ENCODE measurements at places on chromosomes 6 and 20. TPM values are rescaled to one million over a fixed set of nuclear protein-coding genes. Genes with fewer than 3 reads are reported as not detected.

GRCh38 chr6:15220062-15220461, 25.8 kb upstream of the JARID2 start:
- H3K36me3 ChIP-seq: no peaks in the 10 kb centered on the region
- no peak overlapping the region for H3K27ac ChIP-seq
- no peaks in the 10 kb centered on the region for H3K4me1 ChIP-seq
- H3K27me3 ChIP-seq: no peaks in the 10 kb centered on the region
- no peak for DNase-seq

DNA sequence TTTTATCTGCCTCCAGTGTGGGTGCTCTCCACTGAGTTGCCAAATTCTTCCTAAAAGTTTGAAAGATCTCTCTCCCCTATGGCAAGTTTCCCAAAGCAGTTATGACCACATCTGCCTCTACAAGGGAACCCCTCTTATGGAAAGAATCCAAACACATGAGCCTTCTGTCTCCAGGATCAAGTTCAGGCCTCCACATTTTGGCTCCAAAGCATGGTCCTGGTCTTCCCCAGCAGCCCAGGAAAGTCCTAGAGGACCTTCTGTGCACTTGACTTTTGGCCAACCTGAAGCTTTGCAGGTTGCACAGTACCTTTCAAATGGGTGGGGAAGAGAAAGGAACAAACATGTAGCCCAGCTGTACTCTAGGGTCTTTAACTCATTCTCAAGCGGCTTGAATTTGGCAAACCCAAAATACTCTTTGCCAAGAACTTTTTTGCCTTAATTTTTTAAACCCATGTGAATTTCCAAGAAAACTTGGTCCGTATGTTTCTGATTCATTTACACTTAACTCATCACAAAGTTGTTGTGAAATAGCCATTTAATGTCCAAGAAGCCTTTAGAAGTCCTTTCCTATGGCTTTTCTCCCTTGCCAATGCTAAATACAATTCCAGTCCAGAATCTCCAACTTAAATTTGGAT, 240.1 kb upstream of the TBX18 start:
- no peaks in the 10 kb centered on the region for H3K27me3 ChIP-seq
- no peak overlapping the region for H3K27ac ChIP-seq
- no peak for DNase-seq
- H3K4me1 ChIP-seq: no peaks in the 10 kb centered on the region
- H3K36me3 ChIP-seq: no peaks in the 10 kb centered on the region

DNA sequence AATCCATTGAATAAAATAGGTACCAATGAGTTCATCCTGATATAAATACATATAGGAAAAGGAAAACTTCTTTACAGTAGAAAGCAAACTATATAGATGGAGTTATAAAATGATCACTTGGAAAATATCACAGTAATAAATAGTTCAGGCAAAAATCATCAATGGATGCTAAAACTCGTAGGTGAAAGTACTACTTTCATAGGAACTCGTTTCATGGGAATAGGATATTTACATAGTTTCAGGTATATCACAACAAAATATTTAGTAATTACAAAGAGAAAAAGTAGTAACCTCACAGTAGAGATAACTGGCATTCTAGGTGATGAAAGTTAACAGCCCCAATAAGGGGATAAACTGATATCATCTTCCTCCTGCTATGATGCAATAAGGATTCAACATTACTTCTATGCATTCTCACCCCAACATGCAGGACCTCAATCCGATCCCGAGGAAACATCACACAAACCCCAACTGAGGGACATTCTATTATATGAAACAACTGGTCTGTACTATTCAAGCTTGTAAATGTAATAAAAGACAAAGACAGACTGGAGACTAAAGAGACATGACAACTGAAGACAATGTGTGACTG, 13.7 kb downstream of the DDO start:
- no peaks in the 10 kb centered on the region for H3K27me3 ChIP-seq
- H3K36me3 ChIP-seq: no peaks in the 10 kb centered on the region
- H3K4me3 ChIP-seq: no peak overlapping the region
- DNase-seq: no peak
- no peak overlapping the region for H3K27ac ChIP-seq

GRCh38 chr6:83462524-83462923, 31.7 kb upstream of the ME1 start:
- H3K4me1 ChIP-seq: no peaks in the 10 kb centered on the region
- no peak overlapping the region for H3K27ac ChIP-seq
- no peak overlapping the region for H3K4me3 ChIP-seq
- no peaks in the 10 kb centered on the region for H3K27me3 ChIP-seq
- H3K36me3 ChIP-seq: no peaks in the 10 kb centered on the region

DNA sequence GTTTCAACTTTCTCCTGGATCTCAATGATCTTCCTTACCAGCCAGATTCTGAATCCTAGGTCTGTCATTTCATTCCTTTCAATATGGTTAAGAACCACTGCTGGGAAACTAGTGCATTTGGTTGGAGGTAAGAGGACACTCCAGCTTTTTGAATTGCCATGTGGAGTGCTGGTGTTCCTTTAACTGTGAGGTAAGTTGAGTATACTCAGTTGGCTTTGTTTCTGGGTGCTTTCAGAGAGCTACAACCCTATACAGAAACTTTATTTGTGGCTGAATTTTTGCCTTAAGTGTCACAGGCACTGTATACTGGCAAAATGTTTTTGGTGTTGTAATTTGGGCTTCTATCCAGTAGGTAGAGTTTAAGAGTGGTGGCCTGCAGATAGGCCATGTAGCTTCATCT, 175.8 kb downstream of the TBC1D32 start:
- peaks cover 6% of the 10 kb centered on the region for H3K36me3 ChIP-seq
- H3K27me3 ChIP-seq: no peaks in the 10 kb centered on the region
- H3K27ac ChIP-seq: no peak overlapping the region
- no peak overlapping the region for H3K4me3 ChIP-seq
- no peak for DNase-seq

DNA sequence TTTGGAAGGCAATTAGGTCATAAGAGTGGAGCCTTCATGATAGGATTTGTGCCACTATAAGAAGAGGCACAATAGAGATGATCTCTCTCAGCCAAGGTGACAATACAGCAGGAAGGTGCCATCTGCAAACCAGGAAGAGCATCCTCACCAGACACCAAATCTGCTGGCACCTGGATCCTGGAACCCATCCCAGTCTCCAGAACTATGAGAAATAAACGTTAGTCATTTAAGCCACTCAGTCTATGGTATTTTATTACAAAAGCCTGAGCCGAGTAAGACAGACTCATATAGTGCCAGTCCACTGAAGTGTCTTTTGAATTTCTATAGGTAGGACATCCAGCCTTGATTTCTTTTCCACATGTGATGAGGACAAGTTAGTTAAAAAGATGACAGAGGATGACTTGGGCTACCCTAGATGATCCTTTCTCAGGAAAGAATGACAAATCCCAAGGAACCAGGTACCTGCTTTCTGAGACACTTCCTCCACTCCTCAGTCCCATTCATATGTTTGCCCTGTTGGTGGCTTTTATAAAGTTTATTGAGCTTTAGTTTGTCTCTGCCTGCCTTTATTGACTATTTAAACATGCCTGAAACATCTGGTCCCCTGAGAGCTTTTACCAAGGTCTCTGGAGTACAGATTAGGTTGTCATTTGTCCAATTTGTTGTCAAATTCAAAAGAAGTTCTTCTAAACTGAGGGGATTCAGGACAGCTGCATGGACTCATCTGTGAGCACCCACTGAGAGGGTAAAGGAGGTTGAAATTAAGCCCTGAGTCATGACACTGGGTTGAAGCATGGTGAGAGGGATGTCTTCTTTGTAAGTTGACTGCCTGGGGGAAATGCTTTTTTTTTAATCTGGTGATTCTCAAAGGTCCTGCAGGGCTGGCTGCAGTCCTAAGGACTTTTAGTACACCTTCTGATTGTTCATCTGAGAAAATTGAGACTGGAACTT, 165.0 kb upstream of the PLCB4 start:
- H3K27ac ChIP-seq: no peak overlapping the region
- no peaks in the 10 kb centered on the region for H3K36me3 ChIP-seq
- H3K27me3 ChIP-seq: no peaks in the 10 kb centered on the region
- H3K4me3 ChIP-seq: no peak overlapping the region
- H3K4me1 ChIP-seq: no peaks in the 10 kb centered on the region

GRCh38 chr20:21968486-21968885, 263.0 kb downstream of the PAX1 start:
- H3K27me3 ChIP-seq: no peaks in the 10 kb centered on the region
- no peaks in the 10 kb centered on the region for H3K4me1 ChIP-seq
- no peak overlapping the region for H3K27ac ChIP-seq
- no peak overlapping the region for H3K4me3 ChIP-seq
- H3K36me3 ChIP-seq: no peaks in the 10 kb centered on the region

- H3K4me3 ChIP-seq: no peak overlapping the region
- H3K4me1 ChIP-seq: peaks cover 16% of the 10 kb centered on the region
- no peaks in the 10 kb centered on the region for H3K27me3 ChIP-seq
- H3K27ac ChIP-seq: no peak overlapping the region
- DNase-seq: no peak
- H3K36me3 ChIP-seq: no peaks in the 10 kb centered on the region
Observed at GRCh38 chr20:25259788-25260254, 11.9 kb downstream of the PYGB start.

- no peak overlapping the region for H3K4me3 ChIP-seq
- H3K36me3 ChIP-seq: no peaks in the 10 kb centered on the region
- no peaks in the 10 kb centered on the region for H3K4me1 ChIP-seq
Observed at GRCh38 chr6:17036065-17036393, 65.8 kb upstream of the STMND1 start.

GRCh38 chr20:24987873-24988835, 4.4 kb downstream of the APMAP start:
- H3K27me3 ChIP-seq: no peaks in the 10 kb centered on the region
- peaks cover 9% of the 10 kb centered on the region for H3K36me3 ChIP-seq
- no peak overlapping the region for H3K27ac ChIP-seq
- peaks cover 75% of the 10 kb centered on the region for H3K4me1 ChIP-seq
- DNase-seq: no peak
- H3K4me3 ChIP-seq: no peak overlapping the region

GRCh38 chr6:17828149-17828548, 121.4 kb upstream of the NUP153 start:
- no peaks in the 10 kb centered on the region for H3K4me1 ChIP-seq
- DNase-seq: no peak
- H3K27ac ChIP-seq: no peak overlapping the region
- H3K4me3 ChIP-seq: no peak overlapping the region
- no peaks in the 10 kb centered on the region for H3K27me3 ChIP-seq

GRCh38 chr6:118197539-118197938, 290.5 kb downstream of the SLC35F1 start:
- H3K36me3 ChIP-seq: no peaks in the 10 kb centered on the region
- no peak overlapping the region for H3K4me3 ChIP-seq
- no peak for DNase-seq
- H3K27me3 ChIP-seq: no peaks in the 10 kb centered on the region

GRCh38 chr20:39036011-39036410, 73.9 kb downstream of the DHX35 start:
- H3K36me3 ChIP-seq: peaks cover 26% of the 10 kb centered on the region
- H3K27me3 ChIP-seq: no peaks in the 10 kb centered on the region
- no peak for DNase-seq
- no peak overlapping the region for H3K4me3 ChIP-seq
- no peak overlapping the region for H3K27ac ChIP-seq

GRCh38 chr6:28747631-28748157, 176.1 kb downstream of the TRIM27 start:
- H3K36me3 ChIP-seq: no peaks in the 10 kb centered on the region
- H3K4me3 ChIP-seq: no peak overlapping the region
- H3K27ac ChIP-seq: peak overlapping the region; percentile 62
- H3K27me3 ChIP-seq: peaks cover 3% of the 10 kb centered on the region
- no peaks in the 10 kb centered on the region for H3K4me1 ChIP-seq

GRCh38 chr6:167734662-167735083, 92.0 kb upstream of the AFDN start:
- no peaks in the 10 kb centered on the region for H3K4me1 ChIP-seq
- H3K4me3 ChIP-seq: no peak overlapping the region
- H3K27ac ChIP-seq: no peak overlapping the region
- no peak for DNase-seq

GRCh38 chr20:4435225-4435624, 286.5 kb upstream of the PRND start:
- no peak overlapping the region for H3K27ac ChIP-seq
- no peaks in the 10 kb centered on the region for H3K4me1 ChIP-seq
- H3K27me3 ChIP-seq: peaks cover 3% of the 10 kb centered on the region
- DNase-seq: no peak
- no peak overlapping the region for H3K4me3 ChIP-seq
- no peaks in the 10 kb centered on the region for H3K36me3 ChIP-seq

- no peaks in the 10 kb centered on the region for H3K36me3 ChIP-seq
- no peaks in the 10 kb centered on the region for H3K4me1 ChIP-seq
- peak; percentile 30 for DNase-seq
- H3K27me3 ChIP-seq: no peaks in the 10 kb centered on the region
Observed at GRCh38 chr6:132669690-132670291, 10.8 kb upstream of the TAAR1 start.

DNA sequence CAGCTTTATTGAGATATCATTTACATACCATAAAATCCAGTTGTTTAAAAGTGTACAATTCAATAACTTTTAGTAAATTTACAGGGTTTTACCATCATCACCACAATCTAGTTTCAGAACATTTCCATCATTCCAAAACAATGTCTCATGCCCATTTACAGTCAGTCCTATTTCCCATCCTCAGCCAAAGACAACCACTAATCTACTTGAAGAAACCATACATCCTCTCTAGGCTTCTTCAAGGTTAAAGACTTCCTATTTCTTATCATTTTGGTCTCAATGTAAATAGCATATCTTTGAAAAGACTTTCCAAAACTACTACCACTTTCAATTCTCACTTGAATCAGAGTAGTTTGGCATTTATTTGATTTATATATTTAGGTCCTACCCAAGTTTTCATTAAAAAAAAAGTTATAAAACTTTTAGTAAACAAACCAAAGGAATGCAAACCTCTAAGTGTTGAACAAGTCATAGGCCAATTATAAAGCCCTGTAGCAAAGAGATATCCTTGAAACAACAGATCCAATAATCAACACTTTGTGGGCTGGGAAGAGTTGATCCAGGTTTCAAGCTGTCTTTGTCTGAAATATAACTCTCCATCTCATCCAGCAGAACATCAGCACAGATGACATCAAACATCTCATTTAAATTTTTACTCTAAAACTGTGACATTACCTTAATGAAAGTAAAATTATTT, 211.3 kb upstream of the RUNX2 start:
- H3K27ac ChIP-seq: no peak overlapping the region
- DNase-seq: no peak
- H3K4me3 ChIP-seq: no peak overlapping the region
- H3K36me3 ChIP-seq: no peaks in the 10 kb centered on the region
- no peaks in the 10 kb centered on the region for H3K4me1 ChIP-seq

NT5DC1 gene
- total RNA-seq: 46.3 TPM

ADGRB3 gene
- total RNA-seq: not detected

C20orf141 gene
- not detected for total RNA-seq

CRYBG1 gene
- total RNA-seq: 32.3 TPM

PI16 gene
- 0.37 TPM for total RNA-seq

CYP39A1 gene
- total RNA-seq: not detected

HLA-DRB5 gene
- total RNA-seq: 1.1 TPM

USP49 gene
- total RNA-seq: 5.0 TPM
